ENCODE measurements at places on chromosomes 4 and X.
A peak's percentile ranks its signal among the peaks of the same experiment; 100 is the strongest.

- DNase-seq, result no peak
These were observed 203.0 kb downstream of the AFAP1 start for GRCh38 chr4:7736436-7737267.

DNA sequence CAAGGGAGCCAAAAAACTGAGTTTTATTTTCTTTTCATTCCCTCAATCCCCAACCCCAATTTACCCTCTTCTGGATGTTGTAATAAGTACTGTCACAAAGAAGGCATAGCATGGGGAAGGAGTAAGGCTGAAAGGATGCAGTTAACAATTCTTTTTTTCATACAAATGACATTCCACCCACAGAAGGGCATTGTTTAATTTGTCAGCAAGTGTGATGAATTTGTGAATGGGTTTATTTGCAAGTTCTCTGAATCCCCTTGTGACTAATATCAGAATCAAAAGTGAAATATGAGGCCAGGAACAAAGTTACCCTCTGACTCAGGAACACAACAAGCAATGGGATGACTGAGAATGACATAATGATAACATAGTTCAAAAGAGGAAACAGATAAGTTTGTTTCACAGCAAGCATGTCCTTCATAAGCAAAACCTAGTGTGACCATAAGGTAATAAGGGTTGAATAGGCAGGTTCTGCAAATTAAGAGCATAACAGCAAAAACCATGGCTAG lies 2.1 kb downstream of the GEMIN8 start:
- DNase-seq, result no peak

- DNase-seq, result no peak
These were observed 36.6 kb downstream of the MYOZ2 start for GRCh38 chr4:119172223-119172622.

GRCh38 chr4:95080969-95081368 lies 323.2 kb downstream of the BMPR1B start:
- no peak for DNase-seq

DNA sequence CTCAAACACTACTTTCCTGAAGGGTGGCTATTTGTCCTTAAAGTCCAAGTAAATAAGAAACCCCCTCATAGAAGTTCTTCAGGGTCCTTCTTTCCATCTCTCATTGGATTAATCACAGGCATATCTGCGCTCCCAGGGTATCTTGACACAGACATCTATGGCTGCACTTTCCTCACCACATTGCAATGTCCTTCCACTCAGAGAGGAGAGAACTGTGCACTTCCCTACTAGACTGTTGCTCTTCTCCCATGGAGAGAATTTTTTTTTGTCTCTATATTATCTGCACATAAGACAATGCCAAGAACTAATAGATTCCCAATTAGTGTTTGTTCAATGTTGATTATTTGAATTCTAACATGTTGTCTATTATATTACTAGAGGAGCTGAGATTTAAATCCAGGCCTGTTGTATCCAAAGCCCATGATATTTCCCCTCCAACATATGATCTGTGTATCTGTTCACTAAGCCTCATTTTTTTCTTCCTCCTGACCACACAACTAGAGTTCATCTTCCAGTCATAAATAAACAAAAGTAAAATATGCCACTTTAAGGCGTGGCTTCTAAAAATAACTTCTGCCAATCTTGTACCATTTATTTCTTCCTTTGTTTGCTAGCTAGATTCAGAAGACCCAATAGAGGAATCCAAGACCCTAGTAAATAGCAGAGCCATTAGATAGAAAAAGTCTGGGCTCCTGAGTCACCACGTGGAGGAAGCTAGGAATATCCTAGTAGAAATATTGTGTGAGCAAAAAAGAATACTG lies 61.5 kb upstream of the FAM241A start:
- peak; percentile 9 for DNase-seq

GRCh38 chr4:56861360-56861759 lies 39.9 kb upstream of the SPINK2 start:
- peak; percentile 5 for DNase-seq

DNA sequence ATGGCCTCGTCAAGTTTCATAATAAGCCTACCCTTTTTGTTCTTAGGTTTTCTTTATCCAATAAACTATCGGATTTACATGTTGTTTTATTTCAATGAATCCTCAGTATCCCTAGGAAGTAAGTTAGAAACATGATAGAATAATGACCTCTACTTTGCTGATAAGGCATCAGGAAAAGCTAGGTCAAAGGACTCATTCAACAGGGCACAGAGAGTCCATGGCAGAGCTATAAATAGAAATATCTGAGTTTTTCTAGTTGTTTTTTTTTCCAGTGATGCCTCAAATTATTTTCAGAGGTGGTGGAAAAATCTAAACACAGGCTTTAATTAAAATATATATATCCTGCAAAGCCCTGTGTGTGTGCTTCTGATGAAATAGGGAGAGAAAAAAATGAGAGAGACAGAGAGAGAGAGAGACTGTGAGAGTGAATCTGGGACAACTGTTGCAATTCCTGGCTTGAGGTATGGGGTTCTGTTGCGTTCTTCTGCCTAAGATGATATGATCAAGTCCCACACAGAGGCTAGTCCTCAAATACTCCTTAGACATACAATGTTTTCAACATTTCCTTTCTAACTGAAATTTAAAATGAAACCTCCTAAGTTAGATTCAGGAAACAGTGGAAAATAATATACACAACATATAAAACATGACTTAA lies 139.9 kb downstream of the HDX start:
- no peak for DNase-seq

DNA sequence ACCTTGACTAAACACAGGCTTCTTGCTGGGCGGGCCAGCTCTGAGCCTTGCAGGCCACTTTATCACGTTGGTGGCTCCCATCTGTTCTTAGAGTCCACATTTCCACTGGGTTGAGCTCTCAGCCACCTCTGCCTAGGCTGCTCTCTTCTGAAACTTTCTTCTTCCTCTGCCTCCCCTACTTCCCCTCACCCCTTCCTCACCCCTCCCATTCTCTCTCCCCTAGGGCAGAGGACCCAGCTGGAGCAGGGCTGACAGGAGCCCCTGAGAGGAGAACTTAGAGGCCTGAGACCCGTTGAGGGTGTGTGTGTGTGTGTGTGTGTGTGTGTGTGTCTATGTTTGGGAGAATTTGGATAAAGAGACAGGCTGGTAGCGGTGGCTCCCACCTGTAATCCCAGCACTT lies 19.9 kb upstream of the TMSB4X start:
- no peak for DNase-seq
